CD4-positive, alpha-beta T cell treated with Interleukin-17A for 1 hour (primary cell): ENCODE measurements at places on chromosomes 13 and 19.

DNA sequence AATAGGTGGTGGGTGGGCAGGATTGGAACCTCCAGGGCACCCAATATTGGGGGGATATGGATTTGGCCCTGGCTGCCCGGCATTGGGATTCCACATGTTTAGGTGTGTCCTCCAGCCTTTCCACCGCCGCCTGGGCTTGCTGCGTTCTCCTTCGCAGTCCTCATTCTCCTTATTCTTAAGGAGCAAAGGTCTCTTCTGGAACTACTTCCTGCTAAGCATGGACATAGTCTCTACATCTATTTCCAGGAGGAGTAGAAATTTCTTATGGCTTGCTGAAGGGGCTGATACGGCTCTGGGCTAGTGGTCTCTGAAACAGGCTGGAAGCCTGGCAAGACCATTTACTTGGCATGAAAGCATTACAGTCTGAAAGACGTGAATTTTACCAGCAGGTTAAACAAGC, 9.2 kb upstream of the FCGBP start:
- DNase-seq = no peak

- DNase-seq = peak; percentile 73
These were observed 17.2 kb upstream of the DACT3 start for GRCh38 chr19:46678110-46678732.

- no peak for DNase-seq
These were observed 1169.0 kb downstream of the DIAPH3 start for GRCh38 chr13:58994777-58995176.

GRCh38 chr13:64471916-64472315, 2758.2 kb downstream of the PCDH9 start:
- no peak for DNase-seq
